ENCODE measurements at places on chromosomes 6 and 20. TPM values are rescaled to one million over a fixed set of nuclear protein-coding genes. Genes with fewer than 3 reads are reported as not detected.

DNA sequence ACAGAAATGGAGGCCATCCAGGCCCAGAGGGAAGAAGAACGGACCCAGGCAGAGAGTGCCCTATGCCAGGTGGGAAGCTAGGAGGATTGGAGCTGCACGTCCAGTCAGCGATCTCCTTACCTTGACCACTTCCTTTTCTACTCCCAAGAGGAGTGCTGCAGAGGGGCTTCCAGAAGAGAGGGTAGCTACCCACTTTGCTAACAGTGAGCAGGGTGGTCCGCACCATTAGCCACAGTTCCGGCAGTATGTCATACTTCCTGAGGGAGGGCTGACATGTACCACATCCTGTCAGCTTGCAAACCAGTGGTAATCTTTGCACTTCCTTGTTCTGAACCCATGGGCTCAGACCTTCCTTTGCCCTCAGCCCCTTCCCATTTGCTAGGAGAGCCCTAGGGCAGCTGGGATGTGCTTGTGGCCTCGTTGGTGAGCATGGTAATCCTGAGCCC, 35.4 kb downstream of the CEP250 start:
- DNase-seq = no peak

GRCh38 chr20:1313236-1313964, 15.5 kb downstream of the SDCBP2 start:
- peak; percentile 65 for DNase-seq

DNA sequence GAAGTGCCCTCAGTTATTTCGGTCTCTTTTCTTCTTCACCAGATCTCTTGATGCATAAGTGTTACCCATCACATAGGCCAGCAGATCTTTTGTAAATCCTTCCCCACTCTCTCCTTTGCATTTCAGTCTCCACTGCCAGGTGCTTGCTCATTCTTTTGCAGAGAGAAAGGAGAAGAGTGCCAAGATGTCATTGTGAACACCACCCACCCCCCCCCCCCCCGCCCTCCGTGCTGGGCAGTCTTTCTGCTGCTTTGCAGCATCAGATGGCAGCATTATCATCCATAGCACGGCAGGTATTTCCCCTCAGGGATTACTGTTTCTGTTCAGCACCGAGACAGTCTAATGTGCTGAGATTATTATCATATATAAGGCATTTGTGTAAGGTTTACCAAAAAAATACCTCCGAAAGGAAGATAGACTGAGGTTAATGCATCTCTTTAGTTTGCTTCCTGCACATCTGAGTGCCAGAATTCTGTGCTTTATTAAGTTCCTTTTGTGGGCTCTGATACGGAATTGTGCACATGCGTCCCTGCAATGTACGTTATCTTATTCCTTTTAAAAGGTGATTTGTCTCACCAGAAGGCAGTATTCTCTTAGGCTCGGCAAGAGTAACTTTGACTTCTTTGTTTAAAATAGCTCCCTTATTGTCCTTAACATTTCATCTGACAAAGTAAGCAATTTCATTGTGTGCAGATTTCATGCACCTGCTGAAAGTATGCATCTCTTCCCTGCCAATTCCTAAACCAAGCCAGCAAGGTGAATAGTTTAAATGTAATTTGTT, 128.8 kb downstream of the PHACTR1 start:
- DNase-seq = no peak

DNA sequence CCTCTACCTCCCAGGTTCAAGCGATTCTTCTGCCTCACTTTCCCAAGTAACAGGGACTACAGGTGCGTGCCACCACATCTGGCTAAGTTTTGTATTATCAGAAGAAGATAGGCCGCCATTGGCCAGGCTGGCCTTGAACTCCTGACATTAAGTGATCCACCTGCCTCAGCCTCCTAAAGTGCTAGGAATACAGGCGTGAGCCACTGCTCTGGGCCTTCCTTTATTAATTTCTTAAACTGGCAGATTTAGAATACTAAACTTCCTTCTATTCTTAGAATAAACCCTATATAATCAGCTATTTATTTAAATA, 86.6 kb downstream of the HFE start:
- DNase-seq = no peak

- DNase-seq = no peak
Measured at GRCh38 chr6:111591370-111591900, 14.2 kb downstream of the TRAF3IP2 start.

- no peak for DNase-seq
Measured at GRCh38 chr20:23920408-23921325, 41.1 kb upstream of the CST5 start.

DNA sequence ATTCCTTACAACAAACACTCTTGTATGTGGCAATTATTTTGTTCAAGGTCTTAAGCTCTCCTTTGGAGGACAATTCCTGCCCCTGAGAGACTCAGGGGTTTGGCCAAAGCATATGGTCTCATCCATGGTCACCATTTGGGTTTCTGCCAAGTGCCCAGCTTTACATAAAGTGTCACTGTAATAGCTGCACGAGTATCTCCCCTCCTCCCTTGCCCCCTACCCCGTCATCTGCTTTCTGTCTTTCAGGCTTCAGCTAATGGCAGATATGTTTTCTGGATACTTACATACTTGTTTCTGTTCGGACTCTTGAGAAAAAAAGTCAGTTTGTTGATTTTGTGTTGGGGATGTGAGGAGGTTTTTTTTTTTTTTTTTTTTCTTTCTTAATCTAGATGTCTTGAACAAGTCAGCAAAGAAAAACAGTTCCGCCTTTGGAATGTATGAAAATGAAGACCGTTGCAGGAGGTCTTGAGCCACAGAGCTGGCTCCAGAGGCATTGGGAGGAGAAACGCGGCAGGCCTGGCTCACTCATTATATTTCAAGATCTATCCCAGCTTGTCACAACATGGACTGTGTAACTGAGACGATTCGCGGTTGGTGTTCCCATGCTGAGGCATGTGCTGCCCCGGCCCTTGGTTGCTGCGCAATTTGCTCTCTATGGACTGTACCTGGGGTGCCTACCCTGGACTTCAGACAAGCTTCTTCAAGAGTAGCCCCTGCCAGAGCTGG, 32.6 kb upstream of the STX16 start:
- peak; percentile 58 for DNase-seq

DNA sequence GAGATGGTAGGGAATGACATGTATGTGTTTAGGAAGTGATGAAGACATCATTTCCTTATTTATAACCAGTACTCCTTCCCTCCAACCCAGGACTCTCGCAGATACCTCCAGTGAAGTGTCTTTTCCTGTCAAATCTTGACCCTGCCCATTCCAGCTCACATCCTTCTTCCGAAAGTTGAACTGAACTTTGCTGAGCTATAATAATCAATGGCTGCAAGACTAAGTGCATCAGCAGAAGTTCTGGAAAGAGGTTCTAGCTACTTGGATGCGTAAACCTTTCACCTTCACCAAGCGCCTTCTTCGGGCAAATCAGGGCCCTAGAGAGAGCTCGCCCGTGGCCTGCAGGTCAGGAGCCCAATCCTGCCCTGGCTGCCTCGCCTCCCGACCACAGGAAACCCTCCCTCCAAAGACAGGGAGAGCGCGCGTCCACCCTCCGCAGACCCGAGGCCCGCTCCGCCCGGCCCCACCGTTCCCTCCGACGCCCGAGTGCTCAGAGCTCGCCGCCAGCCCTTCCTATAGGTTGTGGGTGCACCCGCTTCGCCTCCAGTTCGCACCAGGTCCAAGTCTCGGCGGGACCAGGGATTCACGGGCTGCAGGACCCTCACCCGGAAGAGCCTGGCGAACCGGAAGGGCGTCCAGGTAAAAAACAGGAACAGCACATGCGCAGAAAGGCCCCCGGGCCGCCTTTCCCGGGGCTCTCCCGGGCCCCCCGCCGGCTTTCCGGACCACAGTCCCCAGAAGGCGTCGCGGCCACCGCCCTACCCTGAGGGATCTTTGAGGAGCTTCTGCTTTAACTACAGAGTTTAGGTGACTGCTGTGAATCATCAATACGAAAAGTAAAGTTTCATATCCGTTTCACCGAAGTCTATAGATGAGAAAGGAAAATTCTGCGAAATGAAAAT, at the start of gene ZNF334:
ZNF334 (minus strand) TSS at position 617 of the 902 bp plus-strand sequence. CDS start 1,457 bp downstream, outside the sequence.
- peak; percentile 78 for DNase-seq

GRCh38 chr6:95802978-95803377, 212.8 kb upstream of the FUT9 start:
- DNase-seq = no peak

The HTR1B gene
- 0.05 TPM for polyA plus RNA-seq

The AMD1 gene
- 54.0 TPM for polyA plus RNA-seq

The TOX2 gene
- 36.8 TPM for polyA plus RNA-seq

The ARMH2 gene
- polyA plus RNA-seq = not detected

The IRF4 gene
- 0.27 TPM for polyA plus RNA-seq

The FIG4 gene
- 23.6 TPM for polyA plus RNA-seq
